ENCODE measurements at places on chromosomes 4 and X. TPM values are rescaled to one million over a fixed set of nuclear protein-coding genes. Genes with fewer than 3 reads are reported as not detected.

CLGN gene
- total RNA-seq, result 0.47 TPM

ARMCX2 gene
- 96.8 TPM for total RNA-seq

VCX3B gene
- not detected for total RNA-seq

BMPR1B gene
- 23.2 TPM for total RNA-seq

GSX2 gene
- total RNA-seq, result not detected

USP27X gene
- total RNA-seq, result 6.7 TPM

PPP1R2C gene
- total RNA-seq, result not detected

JCHAIN gene
- 5.1 TPM for total RNA-seq

NEIL3 gene
- 3.9 TPM for total RNA-seq

PHOX2B gene
- 0.12 TPM for total RNA-seq

GYG2 gene
- total RNA-seq, result 11.0 TPM

SLC9A7 gene
- total RNA-seq, result 7.9 TPM

MORF4L2 gene
- total RNA-seq, result 188 TPM

ZMAT1 gene
- 7.1 TPM for total RNA-seq

H2BW2 gene
- not detected for total RNA-seq

NEK1 gene
- total RNA-seq, result 15.8 TPM

TLR6 gene
- total RNA-seq, result 1.5 TPM

IRS4 gene
- 2.9 TPM for total RNA-seq

FGFR3 gene
- total RNA-seq, result 97.0 TPM

CD99L2 gene
- 32.6 TPM for total RNA-seq

GABRG1 gene
- total RNA-seq, result 0.06 TPM

SULT1B1 gene
- 1.6 TPM for total RNA-seq

USO1 gene
- total RNA-seq, result 74.1 TPM

HTR2C gene
- 0.41 TPM for total RNA-seq

EVC gene
- total RNA-seq, result 80.9 TPM

SHOX gene
- 0.06 TPM for total RNA-seq

MTNR1A gene
- total RNA-seq, result 2.0 TPM

SH2D1A gene
- total RNA-seq, result 0.47 TPM

LNX1 gene
- 19.3 TPM for total RNA-seq

TECRL gene
- total RNA-seq, result 5.8 TPM

SPANXA2 gene
- not detected for total RNA-seq

FABP2 gene
- total RNA-seq, result not detected

SULT1E1 gene
- 354 TPM for total RNA-seq

STARD8 gene
- 32.3 TPM for total RNA-seq

EPHA5 gene
- total RNA-seq, result 0.41 TPM

PLK4 gene
- total RNA-seq, result 16.9 TPM

OTUD6A gene
- total RNA-seq, result not detected

COX7B2 gene
- not detected for total RNA-seq

MAGEA9B gene
- not detected for total RNA-seq

HSFX4 gene
- not detected for total RNA-seq

All from metanephros (tissue), 2 donors.